ENCODE measurements at places on chromosomes 5 and 9.

DNA sequence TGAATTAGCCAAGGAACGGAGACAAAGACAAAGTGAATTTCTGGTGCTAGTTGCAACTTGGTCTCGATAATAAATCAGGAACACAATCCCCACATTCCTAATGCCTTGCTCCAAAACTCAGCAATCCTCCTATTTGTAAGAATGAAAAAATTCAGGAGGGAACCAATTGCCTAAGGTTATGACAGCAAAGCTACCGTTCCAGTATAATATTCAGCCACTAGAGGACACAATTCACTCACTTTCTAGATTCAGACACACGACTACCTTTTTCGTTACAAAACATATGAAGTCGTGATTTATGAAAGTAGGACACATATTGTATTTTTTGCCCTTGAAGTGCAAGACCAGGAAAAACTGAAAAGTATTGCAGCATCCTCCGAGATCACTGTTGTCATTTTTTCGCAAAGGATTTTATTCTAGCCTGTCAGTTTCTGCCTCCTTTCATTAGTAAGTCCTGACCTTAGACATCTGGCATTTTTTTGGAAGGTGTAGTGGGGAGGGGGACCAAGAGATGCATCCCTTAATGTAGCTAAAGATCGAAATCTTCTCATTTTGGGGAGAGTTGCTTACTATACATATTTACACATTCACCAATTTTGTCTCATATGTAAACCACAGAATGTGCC is 133.1 kb downstream of the DOCK8 start:
- no peak for DNase-seq

DNA sequence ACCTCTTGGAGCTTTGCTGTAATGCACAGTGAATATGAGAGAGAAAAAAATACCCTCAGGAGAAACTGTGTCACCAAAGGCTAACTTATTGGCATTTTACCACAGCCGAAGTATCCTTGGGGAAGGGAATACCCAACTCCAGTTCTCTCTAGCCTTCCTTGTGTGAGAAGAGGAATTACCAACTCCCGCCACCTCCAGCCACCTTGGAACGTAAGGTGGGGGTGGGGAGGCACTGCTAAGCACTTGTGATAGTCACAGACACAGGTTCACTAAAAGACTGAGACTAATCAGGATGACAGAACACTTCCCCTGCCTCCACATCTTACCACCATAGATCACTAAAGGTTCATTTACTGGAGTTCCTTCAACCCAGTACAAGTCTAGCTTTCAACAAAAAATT is 102.0 kb upstream of the ADAMTS19 start:
- no peak for DNase-seq

DNA sequence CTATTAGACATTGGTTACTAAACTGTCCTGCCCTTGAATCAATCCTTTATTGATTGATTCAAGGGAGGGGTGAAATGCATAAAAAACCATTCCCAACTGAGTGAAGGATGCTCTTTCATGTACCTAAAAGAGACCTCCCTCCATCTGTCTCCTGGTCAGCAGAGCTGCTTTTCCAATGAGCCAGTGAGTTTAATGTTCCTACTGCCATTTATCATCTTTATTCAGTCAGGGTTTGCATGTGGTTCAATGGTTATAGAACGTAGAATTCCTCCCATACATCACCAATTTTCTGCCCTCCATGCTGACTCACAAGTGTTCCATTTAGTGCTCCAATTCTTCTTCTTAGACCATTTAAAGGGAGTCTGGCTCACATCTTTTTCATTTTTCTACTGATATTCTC is 199.1 kb upstream of the PCSK5 start:
- no peak for DNase-seq

DNA sequence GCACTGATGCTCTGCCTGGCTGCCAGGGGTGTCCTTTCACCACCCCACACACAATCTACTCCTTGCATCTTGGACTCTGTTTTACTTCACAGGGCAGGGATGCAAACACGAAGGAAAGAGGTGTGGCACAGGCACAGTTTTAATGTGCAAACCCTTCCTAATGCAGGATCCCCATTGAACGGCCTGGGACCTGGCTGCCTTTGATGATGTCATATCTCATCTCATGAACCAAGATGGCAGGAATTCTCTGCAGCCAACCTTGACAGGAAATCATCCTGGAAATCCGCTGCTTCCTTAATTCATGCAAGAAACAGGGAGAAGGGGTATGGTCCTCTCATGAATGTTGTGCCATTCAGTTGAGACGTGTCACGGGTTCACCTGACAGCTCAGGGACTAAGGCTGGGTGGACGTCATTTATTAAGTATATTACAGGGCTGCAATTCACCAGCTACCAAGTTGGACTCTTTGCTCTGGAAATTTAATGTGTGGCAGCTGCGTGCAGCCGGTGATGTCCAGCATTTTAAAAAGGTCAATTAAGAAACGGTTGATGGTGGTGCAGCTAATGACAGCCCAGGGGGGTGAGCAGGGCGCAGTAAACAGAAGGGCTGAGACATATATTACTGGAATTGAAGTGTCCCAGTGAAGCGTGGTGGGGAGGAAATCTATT is 91.5 kb downstream of the LMNB1 start:
- DNase-seq = no peak

Measured in T1000 (cell line).